GM19239 (cell line): ENCODE measurements at places on chromosomes 11 and 22.

- peak; percentile 52 for DNase-seq
These were observed 774 bp upstream of the E2F8 start for GRCh38 chr11:19241260-19242178.

GRCh38 chr22:32880505-32880892 lies 79.0 kb downstream of the TIMP3 start:
- DNase-seq = no peak

DNA sequence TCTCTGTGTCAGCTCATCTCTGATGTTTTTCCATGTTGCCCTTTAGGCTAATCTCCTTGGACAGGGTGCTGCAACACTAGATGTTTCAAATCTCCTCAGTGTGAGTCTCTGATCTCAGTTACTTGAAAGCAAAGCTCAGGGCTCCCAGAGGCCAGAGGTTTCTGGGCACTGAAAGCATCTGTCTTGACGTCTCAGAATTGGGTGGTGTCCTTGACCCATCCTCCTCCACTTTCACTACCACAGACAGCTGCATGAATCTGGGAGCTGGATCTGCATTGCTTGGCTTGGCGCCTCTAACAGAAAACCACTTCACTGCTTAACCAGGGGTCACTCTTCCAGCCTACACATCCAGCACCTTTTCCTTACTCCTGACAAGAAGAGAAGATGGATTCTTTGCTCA lies 399.4 kb downstream of the NXPE2 start:
- no peak for DNase-seq

GRCh38 chr11:61534025-61534932 lies 25.7 kb downstream of the LRRC10B start:
- DNase-seq = no peak

- no peak for DNase-seq
These were observed 331.1 kb upstream of the B3GAT1 start for GRCh38 chr11:134742956-134743819.

GRCh38 chr11:134850566-134850965 lies 438.5 kb upstream of the B3GAT1 start:
- DNase-seq = no peak

GRCh38 chr11:41307296-41308080 lies 152.0 kb downstream of the LRRC4C start:
- no peak for DNase-seq

DNA sequence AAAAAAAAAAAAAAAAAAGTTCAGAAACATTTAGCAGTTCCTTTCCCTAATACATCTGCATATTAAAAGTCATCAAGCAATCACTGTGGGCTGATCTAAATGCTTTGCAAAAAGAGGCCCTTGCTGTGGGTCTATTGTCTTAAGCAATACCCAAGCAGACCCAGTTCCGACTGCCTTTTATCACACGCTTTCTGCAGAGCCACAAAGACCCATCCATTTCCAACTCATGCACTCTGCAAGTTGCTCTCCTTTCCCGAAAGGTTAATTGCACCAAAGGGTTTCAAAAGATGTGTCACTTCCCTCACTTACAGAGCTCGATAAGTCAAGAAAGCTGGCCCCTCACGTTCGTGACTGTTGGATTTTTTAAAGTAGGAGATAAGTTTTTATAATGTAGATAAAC lies 138.9 kb downstream of the MPPED1 start:
- DNase-seq = no peak

DNA sequence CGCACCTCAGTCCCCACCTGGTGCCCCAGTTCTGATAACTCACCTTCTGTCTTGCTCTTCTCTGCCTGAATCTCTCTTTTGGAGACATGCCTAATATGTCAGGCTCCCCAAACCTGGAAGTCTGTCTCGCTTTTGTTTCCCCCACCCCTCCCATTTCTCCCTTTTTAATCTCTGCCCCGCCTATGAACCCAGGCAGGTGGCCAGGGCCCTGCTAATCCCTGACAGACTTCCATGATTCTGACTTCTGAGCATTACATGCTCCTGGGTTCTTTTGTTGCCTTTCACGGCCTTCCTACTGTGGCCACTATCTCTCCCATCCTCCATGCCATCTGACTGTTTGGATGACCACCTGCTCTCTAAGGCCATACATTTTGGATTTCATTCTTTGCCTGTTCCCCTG lies 1120.9 kb upstream of the CCDC90B start:
- DNase-seq = no peak

DNA sequence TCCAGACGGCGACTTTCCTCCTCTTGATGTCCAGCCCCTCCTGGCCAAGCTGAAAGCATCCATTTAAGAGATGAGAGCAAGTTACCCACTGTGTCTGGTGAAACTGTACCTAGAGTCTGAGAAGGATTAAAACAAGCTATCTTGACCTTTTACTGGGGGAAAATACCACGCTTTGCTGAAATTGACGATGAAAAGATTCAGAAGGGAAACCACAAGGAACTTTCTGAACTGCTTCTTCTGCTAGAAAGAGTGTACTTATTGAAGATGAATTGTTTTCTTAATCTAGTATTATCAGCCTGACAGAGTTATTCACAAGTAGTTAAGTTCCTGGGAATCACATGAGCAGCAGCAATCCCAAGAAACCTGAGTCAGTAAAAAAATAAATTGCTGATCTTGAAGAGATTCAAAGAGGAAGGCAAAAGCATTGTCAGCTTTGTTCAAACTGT lies 13.1 kb upstream of the MS4A6A start:
- DNase-seq = no peak

DNA sequence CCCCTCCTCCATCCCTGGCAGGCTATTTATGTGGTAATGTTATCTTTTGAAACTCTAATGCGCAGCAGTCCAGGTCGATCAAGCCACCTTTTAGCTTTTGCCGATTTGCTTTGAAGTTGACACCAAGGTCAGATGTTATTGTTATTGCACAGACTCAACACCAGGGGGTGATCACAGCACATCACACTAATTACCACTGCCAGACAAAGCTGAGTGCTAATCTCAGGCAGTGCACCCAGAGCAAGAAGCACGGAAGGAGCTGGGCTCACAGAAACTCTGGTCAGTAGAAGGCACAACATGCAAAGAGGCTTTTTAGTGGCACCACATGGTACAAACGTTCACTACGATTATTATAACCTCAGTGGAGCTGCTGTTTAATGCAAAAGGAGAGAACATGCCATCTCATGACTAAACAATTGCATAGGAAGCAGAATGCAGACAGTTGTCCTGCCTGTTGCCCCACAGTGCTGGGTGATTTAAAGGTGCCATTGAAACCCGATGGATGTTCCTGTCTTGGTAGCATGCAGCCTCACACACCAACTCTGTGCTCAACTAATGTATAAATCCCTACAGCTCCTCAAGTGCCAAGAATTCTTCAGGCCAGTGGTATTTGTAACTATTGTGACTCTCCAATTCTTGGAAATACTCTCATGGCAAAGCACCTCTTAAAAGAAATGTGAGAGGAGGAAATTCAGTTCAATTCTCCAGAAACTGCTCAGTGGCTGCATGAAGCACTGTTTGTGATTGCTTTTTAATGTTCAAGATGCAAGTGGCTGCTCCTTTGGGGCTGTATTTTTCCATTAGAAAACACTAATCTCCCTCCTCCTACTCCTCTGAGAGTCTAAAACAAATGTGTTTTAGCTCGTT lies 353.9 kb upstream of the DDI1 start:
- peak; percentile 30 for DNase-seq

GRCh38 chr22:32389685-32390084 lies 22.4 kb downstream of the RTCB start:
- DNase-seq = no peak

- DNase-seq = peak; percentile 10
These were observed 2.2 kb upstream of the OR51E2 start for GRCh38 chr11:4699697-4700435.

DNA sequence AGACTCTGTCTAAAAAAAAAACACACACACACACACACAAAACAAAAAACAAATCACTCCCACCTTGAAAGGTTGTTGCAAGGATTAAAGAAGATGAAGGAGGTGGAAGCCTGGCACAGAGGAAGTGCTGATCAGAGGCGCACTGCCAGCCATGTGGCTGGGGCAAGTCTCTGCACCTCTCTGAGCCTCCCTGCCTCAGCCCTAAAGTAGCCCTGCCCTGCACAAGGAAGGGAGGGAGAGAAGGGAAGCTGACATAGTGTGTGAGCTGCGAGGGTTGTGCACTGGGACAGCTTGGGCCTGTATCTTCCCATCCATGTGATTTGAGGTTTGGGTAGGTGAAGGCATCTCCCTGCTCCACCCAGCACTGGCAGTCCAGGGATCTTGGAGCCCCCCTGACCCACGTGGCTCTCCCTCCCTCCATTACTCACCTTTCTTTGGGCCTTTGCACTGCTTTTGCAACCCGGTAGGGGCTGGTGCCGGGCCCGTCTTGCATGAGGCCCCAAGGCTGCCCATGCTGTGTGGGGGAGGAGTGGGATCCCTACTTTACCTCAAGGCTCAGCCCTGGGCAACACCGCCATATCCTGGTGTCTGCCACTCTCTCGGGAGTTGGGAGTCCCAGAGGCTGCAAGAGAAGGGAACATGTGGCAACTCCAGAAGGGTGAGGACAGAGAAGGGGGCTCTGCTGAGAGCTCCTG lies 30.5 kb downstream of the IFT27 start:
- DNase-seq = no peak

GRCh38 chr22:49420651-49421050 lies 407.0 kb downstream of the BRD1 start:
- DNase-seq = no peak

GRCh38 chr22:19478901-19479354 lies at the start of gene UFD1:
Gene UFD1, minus strand, starts transcription at chr22:19479193. Its CDS starts 108 bp downstream, at chr22:19479085.
- peak; percentile 67 for DNase-seq

DNA sequence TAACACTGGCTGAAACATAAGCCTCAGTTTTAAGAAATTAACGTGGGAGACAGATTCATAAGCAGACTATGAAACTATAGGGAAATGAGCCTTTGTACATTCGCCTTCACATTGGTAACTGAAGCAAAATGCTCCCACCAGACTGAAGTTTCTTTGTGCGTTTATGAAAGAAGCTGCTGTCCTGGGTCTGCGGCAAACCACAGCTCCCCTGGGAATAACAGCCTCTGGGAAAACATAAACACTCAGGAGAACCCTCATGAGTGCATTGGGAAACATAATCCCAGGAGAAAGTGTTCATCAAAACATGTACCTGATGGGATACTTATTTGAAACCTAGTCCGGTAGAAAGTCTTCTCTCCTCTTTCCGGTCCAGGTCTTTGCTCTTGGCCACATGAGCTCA lies 193.1 kb upstream of the LARGE1 start:
- DNase-seq = no peak

DNA sequence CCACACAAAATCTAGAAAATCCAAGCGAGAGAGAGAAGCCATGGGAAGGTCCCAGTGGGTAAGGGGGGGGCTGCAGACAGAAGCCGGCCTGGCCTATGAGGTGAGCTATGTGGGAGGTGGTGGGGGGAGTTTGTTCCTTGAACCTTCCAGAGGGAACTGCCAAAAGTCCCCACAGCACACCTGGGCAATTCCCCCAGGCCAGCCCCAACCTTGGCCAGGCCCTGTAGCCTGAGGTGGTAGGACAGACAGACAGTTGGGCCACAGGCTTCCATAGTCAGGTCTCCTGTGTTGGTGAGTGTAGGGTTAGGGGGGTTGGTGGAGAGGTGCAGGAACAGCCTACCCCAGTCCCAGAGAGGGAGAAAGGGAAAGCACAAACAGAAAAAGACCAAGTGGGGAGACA lies 39.0 kb downstream of the LMO1 start:
- no peak for DNase-seq

DNA sequence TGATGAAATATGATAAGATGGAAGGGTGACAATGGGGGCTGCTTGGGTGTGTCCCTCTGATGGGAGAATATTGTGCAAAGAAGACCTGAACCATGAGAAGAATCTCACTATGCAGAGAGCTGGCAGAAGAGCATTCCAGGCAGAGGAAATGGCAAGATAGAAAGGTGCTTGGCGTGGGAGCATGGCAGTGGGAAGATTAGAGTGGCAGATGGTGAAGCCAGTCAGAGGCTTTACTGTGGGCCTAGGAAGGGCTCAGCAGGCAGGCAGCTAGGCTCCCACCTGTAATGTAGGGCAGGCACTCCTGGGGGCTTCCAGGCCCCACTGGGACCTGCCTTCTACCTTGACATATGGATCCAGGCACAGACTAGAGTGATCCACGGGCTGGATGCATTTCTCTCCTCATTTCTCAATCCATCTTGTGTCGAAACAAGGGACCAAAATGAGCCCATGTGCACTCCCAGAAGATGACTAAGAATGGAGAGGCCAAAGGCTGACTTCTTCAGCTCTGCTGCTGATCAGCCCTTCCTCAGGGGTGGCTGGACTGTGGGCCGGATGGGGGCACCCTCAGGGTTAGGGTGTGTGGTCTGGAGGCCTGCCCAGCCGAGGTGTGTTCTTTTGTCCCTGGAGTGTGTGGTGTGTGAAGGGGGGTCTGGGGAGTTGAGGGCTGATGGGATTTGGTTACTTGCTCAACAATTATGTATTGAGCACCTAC lies 88.3 kb downstream of the TSPAN18 start:
- no peak for DNase-seq

GRCh38 chr11:134939905-134940304 lies 527.9 kb upstream of the B3GAT1 start:
- no peak for DNase-seq

GRCh38 chr22:26330971-26331625 lies 98.0 kb upstream of the ASPHD2 start:
- DNase-seq = peak; percentile 73

DNA sequence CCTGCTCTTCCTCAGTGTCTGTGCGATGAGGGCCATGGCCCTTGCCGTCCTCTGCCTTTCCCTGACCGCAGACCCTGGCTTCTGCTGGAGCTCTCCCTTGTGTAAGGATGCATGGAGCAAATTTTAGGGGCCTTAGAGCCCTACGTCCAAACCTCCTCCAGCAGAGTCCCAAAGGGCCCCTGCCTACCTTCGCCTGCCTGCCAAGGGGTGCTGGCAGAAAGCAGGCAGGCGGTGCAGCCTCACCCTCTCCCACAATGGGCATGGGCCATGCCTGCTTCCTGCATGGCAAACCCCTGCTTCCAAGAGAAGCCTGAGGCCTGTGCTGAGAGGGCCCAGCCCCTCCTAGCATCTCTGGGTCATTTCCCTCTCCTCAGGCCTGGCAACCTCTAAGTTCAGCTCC lies 71.3 kb upstream of the FGF3 start:
- DNase-seq = no peak

GRCh38 chr22:43571181-43571580 lies 159.4 kb downstream of the MPPED1 start:
- no peak for DNase-seq
